ENCODE measurements at places on chromosomes 3 and 15. TPM values are rescaled to one million over a fixed set of nuclear protein-coding genes. Genes with fewer than 3 reads are reported as not detected.

SLC22A13 gene
- 0.45 TPM for total RNA-seq

ANKRD63 gene
- not detected for total RNA-seq

HMCES gene
- total RNA-seq = 11.1 TPM

RAD51 gene
- total RNA-seq = 12.1 TPM

VGLL4 gene
- total RNA-seq = 94.2 TPM

GOLGA8T gene
- total RNA-seq = not detected

SCN11A gene
- 0.25 TPM for total RNA-seq

FGF12 gene
- 0.08 TPM for total RNA-seq

DNAH12 gene
- 0.09 TPM for total RNA-seq

CNTN6 gene
- total RNA-seq = 1.3 TPM

SPTBN5 gene
- 0.57 TPM for total RNA-seq

CFAP161 gene
- 4.0 TPM for total RNA-seq

MUC13 gene
- total RNA-seq = not detected

RETNLB gene
- not detected for total RNA-seq

ZBED2 gene
- total RNA-seq = 0.09 TPM

SCG5 gene
- 16.7 TPM for total RNA-seq

THAP10 gene
- total RNA-seq = 7.9 TPM

TGM5 gene
- not detected for total RNA-seq

CCR9 gene
- not detected for total RNA-seq

RAB43 gene
- 5.1 TPM for total RNA-seq

CD200R1 gene
- not detected for total RNA-seq

NR2E3 gene
- 0.63 TPM for total RNA-seq

GRM7 gene
- not detected for total RNA-seq

GOLGA6A gene
- not detected for total RNA-seq

LOXL1 gene
- total RNA-seq = 53.4 TPM

FANCD2OS gene
- total RNA-seq = not detected

CPA3 gene
- total RNA-seq = 0.18 TPM

CASR gene
- total RNA-seq = not detected

ROPN1 gene
- total RNA-seq = not detected

MINAR1 gene
- 0.98 TPM for total RNA-seq

CCR1 gene
- 0.90 TPM for total RNA-seq

CKMT1A gene
- total RNA-seq = not detected

VWA5B2 gene
- total RNA-seq = 0.72 TPM

CHRNA7 gene
- 0.18 TPM for total RNA-seq

CFAP100 gene
- total RNA-seq = not detected

AGTR1 gene
- total RNA-seq = 3.2 TPM

TPRA1 gene
- 25.6 TPM for total RNA-seq

CDAN1 gene
- 4.1 TPM for total RNA-seq

HIGD2B gene
- not detected for total RNA-seq

DAZL gene
- total RNA-seq = not detected

SLC6A20 gene
- total RNA-seq = not detected

SUSD5 gene
- 2.9 TPM for total RNA-seq

GXYLT2 gene
- total RNA-seq = 47.8 TPM

TPRG1 gene
- total RNA-seq = 8.6 TPM

CISH gene
- total RNA-seq = 1.4 TPM

PLA2G4F gene
- not detected for total RNA-seq

SLC12A8 gene
- total RNA-seq = 15.5 TPM

UBA7 gene
- 69.4 TPM for total RNA-seq

TRH gene
- 2.5 TPM for total RNA-seq

FSD2 gene
- total RNA-seq = not detected

RPP14 gene
- total RNA-seq = 19.0 TPM

SCAANT1 gene
- total RNA-seq = not detected

ACTRT3 gene
- 4.3 TPM for total RNA-seq

C2CD4A gene
- not detected for total RNA-seq

MITF gene
- 6.1 TPM for total RNA-seq

DNASE1L3 gene
- total RNA-seq = not detected

All from fibroblast of the aortic adventitia (primary cell).